Esophagus squamous epithelium (tissue), 5 donors: ENCODE measurements at places on chromosomes 4 and X.

GRCh38 chrX:9576059-9576458 is 111.2 kb downstream of the TBL1X start:
- DNase-seq: no peak

DNA sequence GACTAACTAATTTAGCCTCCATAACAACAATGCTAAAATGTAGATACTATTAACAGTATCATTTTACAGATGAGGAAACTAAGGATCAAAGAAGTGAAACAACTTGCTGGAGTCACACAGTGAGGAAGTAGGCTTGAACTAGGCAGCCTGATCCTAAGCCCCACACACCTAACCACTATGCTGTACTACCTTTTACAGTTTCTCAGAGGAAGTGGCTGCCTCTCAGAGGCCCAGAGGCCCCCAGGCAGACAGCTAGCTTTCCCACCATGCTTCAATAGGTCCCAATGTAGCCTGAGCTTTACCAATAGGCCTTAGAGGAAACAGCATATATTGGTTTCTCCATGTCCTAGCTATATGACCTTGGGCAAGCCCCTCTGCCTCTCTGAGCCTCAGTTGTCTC is 69.4 kb upstream of the PJA1 start:
- DNase-seq: no peak

- DNase-seq: no peak
Observed at GRCh38 chr4:128427832-128428366, 140.3 kb upstream of the PGRMC2 start.

GRCh38 chr4:1793940-1794808 is 1.1 kb downstream of the FGFR3 start:
- no peak for DNase-seq

DNA sequence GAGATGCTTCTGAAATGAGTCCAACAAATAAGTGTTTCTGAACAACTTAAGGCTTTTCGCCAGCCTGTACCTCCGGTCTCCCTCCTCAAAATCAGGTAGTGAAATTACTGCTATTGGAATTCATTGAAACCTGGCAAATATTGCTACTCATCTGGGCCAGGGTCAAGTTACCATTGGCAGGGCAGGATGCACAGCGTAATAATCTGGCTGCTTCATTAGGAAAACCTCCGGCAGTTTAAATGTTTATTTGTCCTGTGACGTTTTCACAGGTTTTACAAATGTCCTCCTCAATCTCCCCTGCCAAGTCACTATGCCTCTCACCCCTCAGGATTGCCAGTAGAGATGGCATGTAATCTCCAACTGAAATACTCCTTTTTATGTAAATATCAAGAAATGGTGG is 92.6 kb upstream of the KDR start:
- DNase-seq: no peak

- peak; percentile 1 for DNase-seq
Observed at GRCh38 chrX:1535241-1536041, 1.5 kb downstream of the P2RY8 start.

- DNase-seq: no peak
Observed at GRCh38 chr4:90833706-90834105, 706.5 kb downstream of the CCSER1 start.

DNA sequence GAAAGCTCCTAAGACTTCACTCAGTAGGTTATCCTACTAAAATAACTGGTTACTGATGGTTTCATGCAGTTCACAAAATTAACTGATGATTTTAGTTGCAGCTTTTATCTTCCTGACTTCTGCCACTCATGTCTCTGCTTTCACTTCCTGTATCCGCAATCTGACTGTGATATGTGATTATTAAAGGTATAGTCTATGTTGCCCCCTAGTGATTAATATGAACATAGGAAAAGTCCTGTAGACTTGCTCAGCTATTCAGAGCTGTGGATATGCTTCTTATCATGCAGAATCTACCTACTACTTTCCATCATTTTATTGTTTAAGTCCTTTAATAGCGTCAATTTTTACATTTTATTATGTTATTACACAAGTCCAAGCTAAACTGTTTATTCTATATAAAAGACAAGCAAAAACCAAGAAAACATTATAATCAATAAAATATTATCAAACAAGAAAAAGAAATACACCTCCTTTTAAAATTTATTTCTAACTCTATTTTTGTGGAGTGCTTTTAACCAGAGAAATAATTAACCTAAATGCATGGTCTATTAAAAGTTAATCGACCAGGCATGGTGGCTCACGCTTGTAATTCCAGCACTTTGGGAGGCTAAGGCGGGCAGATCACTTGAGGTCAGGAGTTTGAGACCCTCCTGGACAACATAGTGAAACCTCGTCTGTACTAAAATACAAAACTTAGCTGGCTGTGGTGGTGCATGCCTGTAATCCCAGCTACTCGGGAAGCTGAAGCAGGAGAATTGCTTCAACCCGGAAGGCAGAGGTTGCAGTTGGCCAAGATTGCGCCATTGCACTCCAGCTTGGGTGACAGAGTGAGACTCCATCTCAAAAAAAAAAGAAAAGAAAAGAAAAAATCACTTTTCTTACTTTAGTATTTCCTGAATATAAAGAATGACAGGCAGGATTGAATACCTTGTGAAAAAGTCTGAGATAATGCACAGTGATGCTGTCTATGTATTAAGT is 40.4 kb upstream of the TLR2 start:
- DNase-seq: no peak

DNA sequence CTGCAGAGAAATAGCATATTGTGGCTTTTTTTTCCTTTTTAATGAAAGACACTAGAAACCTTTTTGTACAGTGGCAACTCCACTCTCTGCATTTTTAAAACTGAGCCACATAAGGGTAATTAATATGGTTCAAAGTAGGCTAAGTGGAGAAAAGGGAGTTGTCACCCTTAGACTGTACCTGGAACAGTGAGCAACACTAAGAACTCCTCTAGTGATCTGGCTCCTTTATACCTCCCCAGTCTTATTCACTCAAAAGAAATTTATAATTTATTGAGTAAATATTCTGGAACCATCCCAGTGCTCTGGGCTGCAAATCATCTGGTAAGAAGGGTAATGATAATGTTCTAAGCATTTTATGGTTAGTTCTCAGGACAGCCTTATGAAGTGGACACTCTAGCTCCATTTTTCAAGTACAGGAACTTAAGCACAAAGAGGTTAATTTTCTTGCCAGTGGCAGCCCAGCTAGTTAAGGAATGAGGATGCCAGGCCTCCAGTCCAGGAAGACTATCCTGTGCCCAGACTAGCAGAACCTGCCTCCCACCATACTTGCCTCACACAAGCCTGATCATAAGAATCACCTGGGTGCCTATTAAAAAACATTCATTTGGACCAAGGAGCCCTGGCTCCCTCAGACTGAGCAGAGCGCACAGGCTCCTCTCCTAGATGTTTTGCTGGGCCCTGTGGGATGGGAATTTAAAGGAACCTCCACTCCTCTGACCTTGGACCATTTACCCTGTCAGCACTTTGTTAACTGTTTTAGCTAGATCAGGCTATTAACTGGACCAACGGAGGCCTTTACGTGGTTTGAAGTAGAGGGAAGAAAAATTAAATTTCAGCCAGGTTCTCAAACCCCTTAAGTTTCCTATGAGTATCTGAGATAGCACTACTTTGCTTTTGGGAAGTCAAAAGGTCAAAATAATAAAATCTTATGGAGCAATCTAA is 102.6 kb downstream of the PDE5A start:
- DNase-seq: no peak

DNA sequence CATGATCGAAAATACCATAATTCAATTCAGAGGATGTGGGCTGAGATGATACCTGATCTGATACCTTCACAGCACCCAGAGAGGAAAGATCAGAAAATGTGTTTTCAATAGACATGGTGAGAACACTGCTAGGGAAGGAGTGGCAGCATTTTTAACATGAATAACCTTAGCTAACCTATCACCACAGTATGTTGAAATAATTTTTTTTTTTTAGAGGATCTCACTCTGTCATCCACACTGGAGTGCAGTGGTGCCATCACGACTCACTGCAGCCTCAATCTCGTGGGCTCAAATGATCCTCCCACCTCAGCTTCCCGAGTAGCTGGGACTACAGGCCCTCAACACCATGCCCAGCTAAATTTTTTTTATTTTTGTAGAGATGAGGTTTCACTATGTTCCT is 90.5 kb upstream of the RAPGEF2 start:
- DNase-seq: no peak

- DNase-seq: no peak
Observed at GRCh38 chrX:42832764-42833549, 55.0 kb upstream of the PPP1R2C start.

DNA sequence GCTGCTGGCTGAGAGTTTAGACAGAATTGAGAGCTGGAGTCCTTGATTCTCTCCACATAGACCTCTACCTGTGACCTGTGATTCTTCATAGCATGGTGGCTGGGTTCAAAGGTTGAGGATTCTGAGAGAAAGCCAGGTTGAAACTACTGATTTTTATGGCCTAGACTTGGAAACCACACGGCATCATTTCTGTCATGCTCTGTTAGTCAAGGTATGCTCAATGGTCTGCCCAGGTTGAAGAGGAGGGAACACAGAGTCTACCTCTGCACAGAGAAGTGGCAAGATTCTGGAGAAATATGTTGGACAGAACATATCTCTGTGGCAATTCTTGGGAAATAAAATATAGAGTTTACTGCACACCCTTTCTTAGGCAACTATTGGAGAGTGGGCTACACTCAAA is 57.2 kb upstream of the CXorf66 start:
- no peak for DNase-seq

DNA sequence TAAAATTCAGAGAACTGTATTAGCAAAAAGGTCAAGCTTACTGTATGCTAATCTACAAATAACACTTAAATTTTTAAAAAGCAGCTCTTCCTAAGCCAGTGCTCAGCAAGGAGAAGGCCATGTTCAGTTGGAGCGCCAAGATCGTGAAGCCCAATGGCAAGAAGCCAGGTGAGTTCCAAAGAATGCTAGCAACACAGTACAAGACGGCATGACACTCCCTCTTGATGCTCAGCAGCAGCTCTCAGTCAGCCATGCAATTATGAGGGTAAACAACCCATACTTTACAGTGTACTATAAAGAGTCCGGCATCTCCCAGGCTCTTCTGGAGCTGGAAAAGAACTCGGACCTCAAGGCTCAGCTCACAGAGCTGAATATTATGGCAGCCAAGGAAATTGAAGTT is 34.9 kb downstream of the STX18 start:
- DNase-seq: no peak
